ENCODE measurements at places on chromosomes 2 and 18.
A peak's percentile ranks its signal among the peaks of the same experiment; 100 is the strongest.

GRCh38 chr2:197835293-197835692 lies 30.9 kb downstream of the PLCL1 start:
- no peak for DNase-seq

- no peak for DNase-seq
Measured at GRCh38 chr2:12978066-12978835, 261.5 kb downstream of the TRIB2 start.

GRCh38 chr2:163407296-163407695 lies 328.5 kb downstream of the FIGN start:
- DNase-seq = peak; percentile 29

DNA sequence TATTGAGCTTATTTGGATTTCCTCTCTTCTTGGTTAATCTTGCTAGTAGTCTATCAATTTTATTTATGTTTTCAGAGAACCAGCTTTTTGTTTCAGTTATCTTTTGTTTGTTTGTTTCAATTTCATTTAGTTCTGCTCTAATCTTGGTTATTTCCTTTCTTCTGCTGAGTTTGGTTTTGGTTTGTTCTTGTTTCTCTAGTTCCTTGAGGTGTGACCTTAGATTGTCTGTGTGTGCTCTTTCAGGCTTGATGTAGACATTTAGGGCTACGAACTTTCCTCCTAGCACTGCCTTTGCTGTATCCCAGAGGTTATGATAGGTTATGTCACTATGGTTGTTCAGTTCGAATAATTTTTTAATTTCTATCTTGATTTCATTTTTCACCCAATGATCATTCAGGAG lies 141.6 kb downstream of the ZNF236 start:
- no peak for DNase-seq

DNA sequence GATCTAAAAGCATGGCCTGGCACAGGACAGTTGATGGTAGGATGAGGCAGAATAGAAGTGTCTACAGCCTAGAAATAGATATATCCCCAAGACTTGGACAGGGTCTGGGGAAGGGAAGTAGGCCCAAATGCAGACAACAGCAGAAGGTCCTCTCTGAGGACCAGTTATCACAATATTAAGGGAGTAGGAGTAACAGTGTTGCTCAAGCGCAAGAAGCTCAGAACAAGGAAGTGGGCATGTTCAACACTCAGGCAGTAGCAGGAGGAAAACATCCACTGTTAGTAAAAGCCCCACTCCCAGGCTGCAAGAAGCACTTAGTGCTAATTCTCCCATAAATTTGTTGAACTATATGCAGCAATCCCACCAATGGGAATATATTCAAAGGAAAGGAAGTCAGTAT lies 314.7 kb downstream of the METTL4 start:
- no peak for DNase-seq

DNA sequence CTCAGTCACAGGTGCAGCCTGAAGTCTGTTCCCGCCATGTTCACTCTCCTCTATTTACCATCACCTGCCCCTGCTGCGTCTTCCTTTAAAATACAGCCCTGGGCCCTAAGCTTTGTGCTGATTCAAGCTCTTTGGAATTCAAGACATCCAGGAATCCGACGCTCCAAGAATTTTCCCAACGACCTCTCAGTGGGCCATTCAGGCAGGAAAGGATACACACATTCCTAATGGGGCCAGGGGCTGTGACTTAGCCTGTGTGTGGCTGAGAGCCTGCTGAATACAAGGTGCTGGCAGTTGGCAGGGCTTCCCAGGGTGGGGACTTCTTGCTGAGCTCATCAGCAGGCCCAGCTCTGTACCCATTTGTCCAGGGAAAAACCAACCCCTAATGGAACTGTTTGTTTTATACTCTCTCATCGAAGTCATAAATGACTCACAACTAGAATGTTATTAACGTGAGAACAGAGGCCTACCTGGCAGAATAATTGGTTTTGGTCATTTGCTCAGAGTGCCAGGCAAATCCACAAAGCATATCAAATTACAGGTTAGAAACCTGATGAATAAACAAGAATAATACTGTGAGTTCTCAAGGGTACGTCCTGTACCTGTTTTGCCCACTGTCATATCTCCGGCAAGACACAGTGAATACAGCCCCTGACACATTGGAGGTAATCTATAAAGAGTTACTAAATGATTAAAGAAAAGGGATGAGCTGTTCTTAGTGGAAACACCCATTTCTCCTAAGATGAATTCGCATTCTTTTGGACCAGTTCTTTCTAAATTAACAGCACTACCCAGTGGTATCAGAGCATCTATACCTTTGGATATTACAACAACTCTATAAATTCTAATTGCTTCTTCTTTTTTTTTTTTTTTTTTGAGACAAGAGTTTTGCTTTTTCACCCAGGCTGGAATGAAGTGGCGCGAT lies 12.6 kb upstream of the KCMF1 start:
- DNase-seq = peak; percentile 72

DNA sequence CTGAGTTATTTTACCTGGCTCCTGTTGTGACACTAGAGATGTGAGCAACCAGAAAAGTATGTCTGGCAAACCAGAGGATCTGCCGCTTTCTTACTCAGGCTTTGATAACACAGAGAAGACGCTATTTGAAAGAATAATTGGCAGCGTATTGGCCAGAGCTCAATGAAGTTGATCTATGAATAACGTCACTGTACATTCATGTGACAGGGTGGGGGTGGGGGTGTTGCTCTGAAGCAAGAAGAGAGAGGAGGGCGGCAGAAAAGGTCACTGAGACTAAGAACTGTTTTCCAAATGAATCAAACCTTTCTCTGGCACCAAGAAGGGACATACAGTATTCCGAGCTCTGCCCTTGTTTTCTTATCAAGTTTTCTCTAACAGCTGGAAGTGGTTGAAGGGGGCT lies 1.7 kb upstream of the ONECUT2 start:
- DNase-seq = no peak

DNA sequence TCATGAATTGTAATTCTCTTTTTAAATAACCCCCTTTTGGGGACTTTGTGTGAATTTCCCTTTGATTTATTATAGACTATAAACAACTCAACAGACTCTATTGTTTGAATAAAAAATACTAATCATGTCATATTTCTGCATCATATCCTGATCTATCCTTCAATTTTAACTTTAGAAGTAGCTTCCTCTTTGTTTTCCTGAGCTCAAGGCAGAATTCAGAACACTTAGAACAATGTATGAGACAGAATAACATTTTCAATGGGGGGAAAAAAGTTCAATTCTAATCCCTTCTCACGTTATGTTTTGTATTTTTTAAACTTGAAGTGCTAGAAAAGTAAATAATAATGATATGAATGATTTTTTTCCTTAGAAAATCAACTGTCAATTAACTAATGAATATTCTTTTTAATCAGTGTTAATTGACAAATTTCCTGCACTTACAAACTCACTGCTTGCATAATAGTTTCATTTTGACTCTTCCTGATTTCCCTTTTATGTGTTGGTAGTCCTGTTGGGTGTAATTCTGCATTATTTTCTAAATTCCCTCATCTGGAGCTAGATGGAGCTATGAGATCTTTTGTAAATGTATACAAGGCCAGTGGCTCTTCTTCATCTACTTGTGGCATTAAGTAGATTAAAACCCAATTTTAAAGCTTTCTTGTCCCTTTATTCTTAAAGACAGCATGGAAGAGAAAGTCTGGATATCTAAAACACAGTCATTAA lies 326.1 kb downstream of the PARD3B start:
- peak; percentile 37 for DNase-seq

- no peak for DNase-seq
Measured at GRCh38 chr2:175844169-175844568, 157.9 kb downstream of the LNPK start.

DNA sequence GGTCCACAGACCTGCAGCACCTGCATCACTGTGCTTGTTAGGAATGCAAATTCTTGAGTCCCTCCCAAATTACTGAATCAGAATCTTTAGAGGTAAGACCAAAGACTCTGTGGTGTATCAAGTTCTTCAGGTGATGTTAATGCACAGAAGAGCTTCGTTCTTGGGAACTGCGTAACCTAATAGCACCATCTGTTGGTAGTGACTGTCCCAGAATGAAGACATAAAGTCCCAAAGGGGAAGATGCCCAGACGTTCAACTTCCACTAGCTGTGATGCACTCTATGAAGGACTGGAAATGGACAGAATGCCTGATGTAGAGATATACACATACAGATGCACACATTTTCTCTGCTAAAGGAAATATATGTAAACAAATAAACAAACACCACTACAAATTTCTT lies 576.0 kb downstream of the LRP1B start:
- peak; percentile 30 for DNase-seq

GRCh38 chr2:127661949-127662510 lies 13.3 kb downstream of the LIMS2 start:
- DNase-seq = peak; percentile 41

GRCh38 chr18:58241877-58242276 lies 197.9 kb downstream of the NEDD4L start:
- peak; percentile 90 for DNase-seq

DNA sequence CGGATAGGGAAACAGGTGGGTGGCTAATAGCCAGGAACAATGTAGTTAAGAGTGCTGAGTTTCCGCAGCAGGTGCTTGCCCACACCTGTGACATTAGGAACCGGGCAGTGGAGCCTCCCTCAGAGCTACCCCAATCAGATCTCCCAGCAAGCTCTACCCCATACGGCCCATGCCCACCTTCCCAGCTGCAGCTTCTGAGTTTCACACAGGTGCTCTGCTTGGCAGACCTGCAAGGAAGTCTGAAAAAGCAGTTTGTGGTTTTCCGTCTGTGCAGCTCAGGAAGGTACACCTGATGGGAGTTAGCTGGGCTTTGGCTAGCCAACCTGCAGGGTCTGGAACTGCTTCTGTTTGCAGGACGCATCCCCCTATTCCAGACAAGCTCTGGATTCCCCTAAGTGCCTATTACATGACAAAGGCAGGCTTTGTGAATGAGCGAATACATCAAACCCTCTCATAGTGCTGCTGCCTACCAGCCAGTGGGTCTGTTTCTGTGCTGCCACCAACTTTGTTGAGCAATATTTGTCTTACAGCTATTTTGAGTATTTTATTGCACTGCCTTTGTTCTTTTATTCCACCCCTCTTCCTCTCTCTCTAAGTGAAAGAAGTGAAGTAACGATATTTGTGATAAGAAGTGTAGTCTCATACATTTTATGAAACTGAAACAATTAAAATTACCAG lies 24.7 kb upstream of the CEP68 start:
- no peak for DNase-seq

- peak; percentile 47 for DNase-seq
Measured at GRCh38 chr2:199273042-199273511, 184.7 kb downstream of the SATB2 start.

DNA sequence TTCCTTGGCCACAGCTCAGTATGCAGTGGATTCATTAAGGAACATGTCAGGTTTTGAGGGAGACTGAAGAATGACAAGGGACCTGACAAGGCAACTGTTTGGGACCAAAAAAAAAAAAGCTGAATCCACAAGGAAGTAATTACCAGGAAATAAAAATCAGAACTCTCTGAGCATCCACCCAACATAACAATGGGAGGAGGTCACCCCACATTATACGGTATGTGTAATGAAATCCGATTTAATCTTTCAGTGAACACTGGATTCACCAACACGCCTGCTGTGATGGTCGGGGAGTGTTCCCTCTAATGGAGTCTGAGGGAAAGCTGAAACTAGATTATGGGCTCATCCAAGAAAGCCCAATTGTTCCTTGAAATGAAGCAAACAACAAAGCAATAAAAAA lies 329.3 kb downstream of the ETAA1 start:
- DNase-seq = no peak

GRCh38 chr18:48336332-48336731 lies 72.9 kb downstream of the ZBTB7C start:
- no peak for DNase-seq

GRCh38 chr2:217353591-217353990 lies 493.7 kb upstream of the TNP1 start:
- DNase-seq = no peak

DNA sequence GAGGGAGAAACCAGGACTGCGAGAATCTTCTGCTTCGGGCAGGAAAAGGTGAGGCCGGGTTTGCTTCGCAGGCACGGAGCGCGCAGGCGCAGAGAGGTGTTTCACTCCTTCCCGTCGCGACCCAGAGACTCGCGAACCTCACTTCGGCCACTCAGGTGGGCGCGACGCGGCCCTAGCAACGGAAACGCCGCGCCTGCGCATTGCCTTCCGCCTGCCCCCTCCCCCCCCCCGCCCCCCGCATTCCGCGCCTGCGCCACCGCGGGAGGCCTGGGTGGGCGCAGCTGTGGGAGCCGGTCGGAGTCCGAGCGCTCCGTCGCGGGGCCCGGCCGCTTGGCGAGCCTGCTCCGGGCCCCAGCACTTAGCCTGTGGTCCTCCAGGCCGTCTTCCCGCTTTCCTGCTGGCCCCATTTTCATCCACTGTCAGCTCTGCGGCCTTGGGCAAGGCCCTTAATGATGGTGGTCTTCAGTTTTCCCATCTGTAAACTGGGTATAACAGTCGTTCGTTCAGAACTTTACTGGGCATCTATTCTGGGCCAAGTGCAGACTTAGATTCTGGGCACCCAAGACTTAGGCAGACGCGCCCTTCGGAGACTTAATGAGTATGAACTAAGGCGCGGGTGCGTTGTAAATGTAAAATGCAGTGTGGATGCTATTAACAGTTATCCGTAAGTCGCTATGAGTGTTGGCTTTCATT lies 62.1 kb upstream of the ACKR3 start:
- DNase-seq = no peak

GRCh38 chr2:219344751-219345430 lies 12.3 kb upstream of the RESP18 start:
- DNase-seq = peak; percentile 85

- no peak for DNase-seq
Measured at GRCh38 chr18:7605705-7606104, 38.6 kb downstream of the PTPRM start.

DNA sequence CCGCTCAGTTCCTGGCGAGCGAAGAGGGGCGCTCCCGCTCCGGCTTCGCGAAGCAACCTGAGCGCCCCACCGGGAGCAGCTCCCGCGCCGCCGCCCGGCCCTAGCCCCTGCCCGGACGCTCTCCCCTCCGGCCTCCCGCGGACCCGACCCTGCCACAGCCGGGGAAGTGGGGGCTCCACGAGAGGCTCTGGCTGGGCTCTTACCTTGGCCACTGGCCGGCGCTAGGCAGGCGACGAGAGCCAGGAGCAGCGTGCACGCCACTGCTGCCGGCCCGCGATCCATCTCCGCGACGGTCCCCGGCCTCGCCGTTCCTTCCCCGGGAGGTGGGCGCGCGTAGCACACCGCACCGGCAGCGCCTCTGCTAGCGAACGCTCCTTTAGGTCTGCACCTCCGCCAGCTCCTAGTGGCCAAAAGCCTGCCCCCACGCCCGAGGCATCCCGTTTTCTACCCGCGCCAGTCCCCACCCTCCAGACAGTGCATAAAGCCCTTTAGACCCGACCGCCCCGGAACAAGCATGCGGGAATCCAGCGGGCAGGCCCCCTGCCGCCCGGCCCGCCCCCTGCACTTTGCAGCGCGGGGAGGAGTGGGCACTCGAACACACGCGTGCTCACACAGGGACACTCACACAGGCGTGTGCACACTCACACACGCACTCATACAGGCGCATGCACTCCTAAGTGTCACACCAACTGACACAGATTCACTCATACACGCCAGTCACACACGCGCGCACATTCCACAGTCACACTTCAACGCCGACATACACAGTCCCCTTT lies at the start of gene LRP2:
TSS of gene LRP2 (minus strand) at position 417 of the 776 bp plus-strand sequence. CDS start at position 282, 135 bp downstream.
- DNase-seq = peak; percentile 11

- DNase-seq = peak; percentile 86
Measured at GRCh38 chr2:113079131-113079530, 11.4 kb downstream of the IL1F10 start.
